ENCODE measurements at places on chromosomes 4 and X. TPM values are rescaled to one million over a fixed set of nuclear protein-coding genes. Genes with fewer than 3 reads are reported as not detected.

DNA sequence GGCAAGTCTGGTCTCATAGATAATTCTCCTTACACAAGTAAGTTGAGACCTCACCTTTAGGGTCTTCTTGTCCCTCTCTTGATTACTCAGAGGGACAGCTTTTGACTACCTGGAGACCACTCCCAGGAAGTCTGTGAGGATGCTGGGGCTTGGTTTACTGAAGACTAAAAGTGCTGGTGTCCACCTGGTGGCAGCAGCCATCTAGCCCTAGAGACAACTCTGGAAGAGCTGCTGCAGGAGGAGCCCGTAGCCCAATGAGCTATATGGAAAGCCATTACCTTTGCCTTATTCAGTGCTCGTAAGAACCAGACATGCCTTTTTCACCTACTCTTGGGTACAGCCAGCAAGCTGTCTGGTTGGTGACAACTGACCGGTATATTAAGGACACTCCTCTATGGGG, 7.3 kb downstream of the FGFBP2 start:
- no peak for DNase-seq

The TLR6 gene
- polyA plus RNA-seq = 0.61 TPM

DNA sequence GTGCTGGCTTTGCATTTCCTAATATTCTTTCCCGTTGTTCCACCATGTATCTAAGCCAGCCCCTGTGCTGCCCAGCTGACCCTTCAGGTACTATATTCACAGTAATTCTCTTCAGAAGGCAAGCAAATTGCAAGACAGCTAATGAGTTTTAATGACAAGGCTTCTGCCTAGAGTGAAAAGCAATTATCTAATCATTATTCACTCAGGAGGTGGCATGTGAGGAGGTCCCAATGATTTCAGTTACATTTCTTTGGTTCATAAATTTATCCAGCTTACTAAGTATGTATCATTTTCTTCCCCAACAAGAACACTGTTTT, 123.0 kb downstream of the RASGEF1B start:
- DNase-seq = no peak

- no peak for DNase-seq
These were observed 137.4 kb downstream of the NSUN7 start for GRCh38 chr4:40886931-40887763.

The UTP14A gene
- polyA plus RNA-seq = 29.3 TPM

DNA sequence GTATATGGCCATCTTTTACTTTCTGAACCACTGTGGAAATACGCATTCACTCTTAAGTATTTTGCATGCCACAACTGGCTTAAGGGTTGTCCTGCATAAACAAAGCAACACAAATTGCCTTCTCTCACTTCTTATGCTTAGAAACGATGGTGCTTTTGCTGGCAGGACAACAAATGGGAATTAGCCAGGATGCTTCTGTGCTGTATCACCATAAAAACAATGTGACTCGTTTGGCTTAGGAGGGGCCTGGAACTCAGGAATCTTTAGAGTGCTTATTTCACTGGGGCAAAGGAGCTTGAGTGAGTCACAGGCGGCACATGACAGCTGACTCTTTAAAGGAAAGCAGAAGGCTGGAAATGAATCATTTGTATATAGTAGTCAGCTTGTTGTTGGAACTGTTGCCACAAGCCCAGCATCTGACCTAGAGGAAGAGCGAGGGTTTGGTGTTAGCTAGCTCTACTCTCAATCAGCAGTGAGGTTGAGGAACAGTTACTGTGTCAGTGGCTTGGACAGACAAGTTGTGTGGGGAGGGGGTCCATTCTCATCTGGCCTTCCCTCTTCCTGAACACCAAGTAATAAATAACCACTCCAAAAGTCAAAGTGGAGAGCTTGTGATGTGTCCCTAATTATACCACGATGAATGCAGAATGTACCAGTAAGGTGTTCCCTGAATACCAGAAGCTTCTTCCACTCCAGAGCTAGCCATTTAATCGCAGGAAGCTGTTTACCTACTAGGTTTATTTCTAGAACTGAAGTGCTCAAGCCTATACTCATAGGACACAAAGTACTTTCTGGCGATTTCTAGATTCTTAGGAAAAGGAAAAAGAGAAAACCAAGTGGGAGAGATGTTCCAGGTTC, 293.1 kb downstream of the CAMK2D start:
- DNase-seq = no peak

The MOSPD2 gene
- polyA plus RNA-seq = 23.3 TPM

DNA sequence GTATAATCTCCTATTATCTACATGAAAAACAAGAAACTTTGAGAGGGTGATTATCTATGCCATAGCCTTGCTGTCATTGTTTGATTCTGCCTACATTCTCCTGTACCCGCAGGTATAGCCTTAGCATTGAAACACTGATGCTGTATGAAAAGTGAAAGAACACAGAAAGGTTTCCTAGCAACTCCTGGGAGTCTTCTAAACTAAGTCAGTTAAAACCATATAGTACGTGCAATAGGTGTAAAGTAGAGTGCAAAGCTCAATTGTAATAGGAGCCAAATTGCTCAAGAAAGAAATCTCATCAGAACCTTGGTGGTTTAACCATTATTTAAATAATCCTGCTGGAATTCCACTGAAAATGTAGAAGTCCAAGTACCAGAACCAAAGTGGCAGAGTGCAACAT, 489.7 kb downstream of the PCDH10 start:
- no peak for DNase-seq

DNA sequence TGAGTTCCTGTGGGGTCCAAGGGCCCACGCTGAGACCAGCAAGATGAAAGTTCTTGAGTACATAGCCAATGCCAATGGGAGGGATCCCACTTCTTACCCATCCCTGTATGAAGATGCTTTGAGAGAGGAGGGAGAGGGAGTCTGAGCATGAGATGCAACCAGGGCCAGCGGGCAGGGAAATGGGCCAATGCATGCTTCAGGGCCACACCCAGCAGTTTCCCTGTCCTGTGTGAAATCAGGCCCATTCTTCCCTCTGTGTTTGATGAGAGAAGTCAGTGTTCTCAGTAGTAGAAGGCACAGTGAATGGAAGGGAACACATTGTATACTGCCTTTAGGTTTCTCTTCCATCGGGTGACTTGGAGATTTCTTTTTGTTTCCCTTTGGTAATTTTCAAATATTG, 4.8 kb downstream of the MAGEA11 start:
- DNase-seq = no peak

The PNCK gene
- 4.8 TPM for polyA plus RNA-seq

- DNase-seq = no peak
These were observed 6.6 kb downstream of the TECRL start for GRCh38 chr4:64402684-64403083.

The NEUROG2 gene
- not detected for polyA plus RNA-seq

DNA sequence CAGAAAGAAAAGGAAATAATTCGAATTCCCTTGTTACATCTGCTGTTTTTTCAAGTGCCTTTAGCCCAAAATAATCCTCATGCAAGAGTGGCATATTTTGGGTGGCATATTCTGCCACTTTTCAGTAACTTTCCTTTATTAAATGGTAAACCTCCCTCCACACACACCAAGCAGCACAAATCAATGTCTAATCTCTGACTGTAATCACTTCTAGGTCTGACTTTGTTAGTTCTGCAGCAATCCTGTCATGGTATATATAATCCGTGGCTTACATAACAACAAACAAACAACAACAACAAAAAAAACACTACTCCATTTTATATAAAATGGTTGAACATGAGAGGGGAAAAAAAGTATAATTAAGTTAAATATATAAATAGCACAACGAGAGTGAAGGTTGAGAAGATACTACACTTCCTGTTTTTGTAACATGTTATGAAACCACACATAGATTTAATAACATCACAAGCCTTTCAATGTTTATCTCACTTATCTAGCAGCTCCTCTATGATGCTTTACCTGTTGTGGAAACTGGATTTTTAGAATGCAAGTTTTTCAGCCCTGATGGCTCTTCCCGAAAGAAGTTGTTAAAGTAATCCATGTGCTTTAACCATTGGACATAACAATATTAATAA, 715.4 kb downstream of the GRXCR1 start:
- no peak for DNase-seq

- DNase-seq = no peak
These were observed 74.8 kb downstream of the HTRA3 start for GRCh38 chr4:8344377-8344776.

DNA sequence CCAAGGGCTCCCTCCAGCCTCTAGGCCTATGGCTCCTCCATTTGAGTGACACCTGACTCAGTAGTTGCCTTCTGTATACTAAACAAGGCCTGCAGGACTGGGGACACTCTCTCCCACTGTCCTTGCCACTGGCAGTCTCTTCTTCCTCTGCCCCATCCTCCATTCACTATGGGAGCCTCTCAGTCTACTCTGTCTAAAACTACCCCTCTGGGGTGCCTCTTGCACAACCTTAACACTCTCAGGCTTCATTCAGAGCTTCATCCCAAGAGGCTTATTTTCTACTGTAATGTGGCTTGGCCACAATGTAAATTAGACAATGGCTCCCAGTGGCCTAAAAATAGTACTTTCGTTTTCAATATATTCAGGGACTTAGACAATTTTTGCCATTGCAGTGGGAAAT, 133.0 kb downstream of the ZC4H2 start:
- no peak for DNase-seq

The RIPPLY1 gene
- 2.6 TPM for polyA plus RNA-seq

GRCh38 chr4:156931267-156931666, 40.3 kb downstream of the PDGFC start:
- no peak for DNase-seq

DNA sequence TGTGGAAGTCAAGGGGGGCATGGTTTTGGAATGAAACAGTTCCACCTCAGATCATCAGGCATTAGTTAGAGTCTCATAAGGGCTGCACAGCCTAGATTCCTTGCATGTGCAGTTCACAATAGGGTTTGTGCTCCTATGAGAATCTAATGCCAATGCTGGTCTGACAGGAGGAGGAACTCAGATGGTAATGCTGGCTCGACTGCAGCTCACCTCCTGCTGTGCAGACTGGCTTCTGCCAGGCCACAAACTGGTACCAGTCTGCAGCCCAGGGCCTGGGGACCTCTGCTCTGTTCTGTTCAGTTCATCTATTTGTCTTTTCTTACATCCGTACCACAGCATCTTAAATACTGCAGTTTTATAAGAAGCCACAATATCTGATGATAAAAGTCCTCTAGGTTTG, 12.2 kb upstream of the MSL3 start:
- no peak for DNase-seq

- no peak for DNase-seq
These were observed 189.7 kb upstream of the SLIT2 start for GRCh38 chr4:20062054-20062453.

The AFF2 gene
- polyA plus RNA-seq = 4.8 TPM

GRCh38 chr4:78585633-78586032, 34.1 kb downstream of the ANXA3 start:
- DNase-seq = no peak

GRCh38 chr4:105088110-105088879, 58.4 kb upstream of the TET2 start:
- peak; percentile 4 for DNase-seq

GRCh38 chr4:182893474-182894080, 23.6 kb downstream of the DCTD start:
- no peak for DNase-seq

- DNase-seq = no peak
These were observed 1154.9 kb upstream of the PCDH7 start for GRCh38 chr4:29565256-29565655.

DNA sequence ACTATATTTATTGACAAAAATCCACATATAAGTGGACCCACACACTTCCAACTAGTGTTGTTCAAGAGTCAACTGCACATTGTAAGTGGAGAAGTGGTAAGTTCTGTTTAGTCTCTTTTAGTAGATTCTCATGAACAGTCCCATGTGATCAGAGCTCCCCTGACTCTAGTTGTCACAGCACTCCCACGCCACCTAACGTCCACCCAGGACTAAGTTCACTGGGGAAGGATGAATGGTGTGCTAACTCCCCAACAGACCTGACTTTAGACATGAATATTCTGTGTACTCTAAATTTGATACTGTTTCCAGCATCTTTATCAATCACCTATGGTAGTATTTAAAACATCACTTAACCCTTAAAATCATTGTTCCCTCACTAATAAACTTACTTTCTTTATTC, 59.8 kb downstream of the PACRGL start:
- DNase-seq = no peak

DNA sequence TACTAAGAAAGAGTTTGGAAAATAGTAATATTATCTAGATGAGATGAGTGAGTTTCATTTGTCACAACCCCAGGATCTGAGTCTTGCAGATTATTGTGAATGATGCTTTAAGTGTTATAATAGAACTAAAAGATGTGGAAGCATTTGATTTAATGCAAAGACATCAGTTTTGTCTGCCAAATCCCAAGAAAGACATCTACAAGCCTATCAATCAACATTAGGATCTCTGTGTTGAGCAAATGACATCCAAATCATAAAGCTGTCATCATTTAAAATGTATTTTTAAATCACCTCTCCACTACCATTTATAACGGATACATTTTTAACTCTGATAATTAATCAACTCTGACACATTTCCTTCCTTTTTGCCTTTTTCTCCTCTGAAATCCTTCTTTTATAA, 310.8 kb upstream of the SLIT2 start:
- DNase-seq = no peak

- DNase-seq = no peak
These were observed 67.6 kb downstream of the ENPEP start for GRCh38 chr4:110543577-110543976.

GRCh38 chr4:8547108-8547911, 32.9 kb upstream of the GPR78 start:
- no peak for DNase-seq

The PTCHD1 gene
- 0.43 TPM for polyA plus RNA-seq

- DNase-seq = no peak
These were observed 1934.2 kb upstream of the IGFBP7 start for GRCh38 chr4:59044286-59044900.

- DNase-seq = no peak
These were observed 103.3 kb upstream of the TSPAN7 start for GRCh38 chrX:38458071-38458470.

DNA sequence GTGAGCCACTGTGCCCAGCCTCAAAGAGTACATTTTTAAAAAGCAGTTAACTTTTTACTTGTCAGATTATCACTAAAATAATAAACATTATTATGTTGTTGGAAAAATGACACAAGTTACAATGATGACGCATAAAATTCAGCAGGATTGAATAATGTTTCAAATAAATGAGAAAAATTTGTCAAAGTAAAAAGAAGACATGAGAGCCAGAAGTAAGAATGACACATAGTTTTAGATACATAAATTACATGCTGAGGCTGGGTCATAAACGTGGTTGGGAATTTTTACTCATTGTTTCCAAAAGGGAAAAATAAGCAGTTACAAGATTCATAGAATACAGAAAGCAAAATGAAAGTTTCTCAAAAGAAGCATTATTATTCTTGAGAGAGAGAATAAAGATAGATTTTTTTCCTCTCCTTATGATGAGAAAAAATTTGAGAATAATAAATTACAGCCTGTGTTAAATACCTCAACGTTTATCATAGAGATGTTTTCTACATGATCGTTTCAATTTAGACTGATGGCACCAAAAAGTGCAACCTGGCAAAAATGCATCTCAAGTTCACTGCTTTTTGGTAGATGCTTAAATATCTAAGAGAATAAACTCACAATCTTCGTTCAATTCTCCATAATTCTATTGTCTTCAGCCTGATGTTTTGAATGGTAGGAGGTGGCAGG, 40.4 kb downstream of the GUCY1B1 start:
- no peak for DNase-seq

The SETD7 gene
- polyA plus RNA-seq = 12.4 TPM

The MMRN1 gene
- 3.1 TPM for polyA plus RNA-seq

The CA5B gene
- 6.8 TPM for polyA plus RNA-seq

GRCh38 chr4:188767496-188767895, 628.3 kb downstream of the TRIML1 start:
- DNase-seq = no peak

The F11 gene
- polyA plus RNA-seq = 4.1 TPM
